Stimulated activated CD8-positive, alpha-beta memory T cell treated with anti-CD3 and anti-CD28 coated beads, Interleukin-4, amount 100 ng/mL, for 4 hours (primary cell): ENCODE measurements at places on chromosomes 5 and 9.

- DNase-seq: no peak
These were observed 122.5 kb downstream of the RFX3 start for GRCh38 chr9:3403315-3403714.

DNA sequence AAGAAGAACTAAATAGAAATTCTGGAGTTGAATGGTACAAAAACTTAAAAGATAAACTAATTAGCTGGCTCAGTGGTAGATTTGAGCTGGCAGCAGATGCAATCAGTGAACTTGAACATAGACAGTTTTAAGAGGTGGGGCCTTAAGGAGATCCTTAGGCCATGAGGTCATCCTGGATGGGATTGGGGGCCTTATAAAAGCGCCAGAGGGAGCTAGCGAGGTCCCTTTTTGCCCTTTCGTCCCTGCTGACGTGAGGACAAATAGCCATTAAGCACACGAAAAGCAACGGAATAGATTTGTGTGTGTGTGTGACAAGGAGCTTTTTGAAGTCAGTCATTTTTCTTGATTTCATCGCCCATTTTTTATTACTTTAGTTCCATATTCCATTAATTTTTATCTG lies 83.3 kb downstream of the ZNF354C start:
- no peak for DNase-seq

GRCh38 chr9:125700791-125701190 lies 6.2 kb downstream of the MAPKAP1 start:
- DNase-seq: no peak

DNA sequence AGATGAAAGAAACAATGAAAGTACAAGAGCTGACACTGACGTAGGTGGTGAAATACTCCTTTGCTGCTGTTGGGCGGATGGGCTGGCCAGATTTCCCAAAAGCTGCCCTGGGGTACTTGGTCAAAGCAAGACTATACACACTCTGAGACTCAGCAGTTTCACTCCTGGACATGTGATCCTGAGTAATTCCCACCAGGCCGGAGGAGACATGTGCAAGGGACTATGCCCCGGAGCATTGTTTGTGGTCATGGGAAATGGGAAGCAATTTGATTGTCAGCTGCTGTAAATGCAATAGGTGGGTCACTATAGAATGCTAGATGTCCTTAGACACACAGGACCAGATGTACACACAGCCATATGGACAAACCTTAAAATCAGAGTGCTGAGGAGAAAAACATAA lies 116.1 kb downstream of the DCP2 start:
- no peak for DNase-seq

DNA sequence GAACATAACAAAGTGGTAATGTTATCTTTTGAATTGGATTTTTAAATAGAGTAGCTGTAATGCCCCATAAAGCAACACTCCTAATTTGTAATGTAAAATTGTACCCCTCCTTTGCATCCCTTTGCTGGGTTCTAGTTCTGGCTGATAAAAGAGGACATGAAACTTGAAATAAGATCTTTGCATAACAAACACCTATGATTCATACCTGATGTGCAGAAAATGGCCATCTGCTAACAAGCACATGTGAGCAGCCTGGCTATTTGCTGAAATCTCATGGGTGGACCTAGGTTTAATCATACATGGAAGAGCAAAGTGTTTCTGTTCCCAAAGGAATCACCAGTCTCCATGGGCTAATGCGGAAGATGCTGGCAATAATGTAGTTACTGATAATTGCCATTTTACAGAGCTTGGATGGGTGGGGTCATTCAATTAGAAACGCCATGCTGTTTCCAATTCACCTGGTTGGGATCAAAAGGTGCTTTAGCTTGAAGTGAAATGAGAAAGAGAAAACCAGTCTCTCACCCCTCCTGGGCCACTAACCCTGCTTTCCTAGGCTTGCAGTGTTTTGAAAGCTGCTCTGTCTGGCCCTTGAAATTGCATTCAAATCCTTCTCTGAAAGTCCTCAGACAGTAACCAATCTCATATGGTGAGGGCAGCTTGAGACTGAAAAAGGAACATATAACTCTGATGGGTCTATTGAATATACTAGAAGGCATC lies 585.1 kb downstream of the TLE4 start:
- no peak for DNase-seq

GRCh38 chr5:137573376-137573775 lies 74.2 kb upstream of the SPOCK1 start:
- no peak for DNase-seq

DNA sequence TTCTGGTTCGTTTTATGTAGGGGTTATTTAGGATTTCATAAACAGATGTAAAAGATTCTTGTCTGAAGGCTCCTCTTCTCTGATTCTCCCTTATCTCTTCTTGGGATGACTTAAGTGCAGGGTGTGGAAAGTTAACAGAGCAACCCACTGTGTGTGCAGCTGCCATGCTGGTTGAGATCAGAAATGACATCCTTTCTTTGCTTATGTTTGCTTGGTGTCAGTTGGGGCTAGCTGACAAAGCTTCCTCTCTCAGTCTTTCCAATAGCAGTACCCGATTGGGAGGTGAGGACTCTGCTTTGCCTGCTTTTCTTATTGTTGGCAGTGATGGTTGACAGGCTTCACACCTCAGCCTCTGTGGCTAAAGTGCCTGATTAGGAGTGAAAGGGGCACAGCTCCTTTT lies 26.5 kb downstream of the OGN start:
- no peak for DNase-seq

GRCh38 chr5:93257616-93258015 lies 323.4 kb downstream of the NR2F1-AS1 start:
- no peak for DNase-seq

DNA sequence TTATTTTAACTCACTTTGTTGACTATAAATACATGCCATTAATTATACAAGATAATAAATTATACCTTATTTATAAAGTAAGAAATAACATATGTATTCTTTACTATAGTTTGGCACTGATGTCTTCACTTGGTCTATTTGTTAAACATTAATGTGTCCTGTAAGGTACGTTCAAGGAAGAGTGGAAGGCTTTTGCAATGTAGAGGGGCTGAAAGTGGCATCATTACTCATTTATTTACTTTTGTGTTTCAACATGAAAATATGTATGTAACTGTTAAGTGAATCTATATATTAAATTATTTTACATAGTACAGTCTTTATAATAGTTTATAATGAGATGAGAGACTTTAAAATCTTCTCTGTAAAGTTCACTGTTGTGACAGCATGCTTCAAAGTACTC lies 348.7 kb downstream of the CCDC171 start:
- DNase-seq: no peak

DNA sequence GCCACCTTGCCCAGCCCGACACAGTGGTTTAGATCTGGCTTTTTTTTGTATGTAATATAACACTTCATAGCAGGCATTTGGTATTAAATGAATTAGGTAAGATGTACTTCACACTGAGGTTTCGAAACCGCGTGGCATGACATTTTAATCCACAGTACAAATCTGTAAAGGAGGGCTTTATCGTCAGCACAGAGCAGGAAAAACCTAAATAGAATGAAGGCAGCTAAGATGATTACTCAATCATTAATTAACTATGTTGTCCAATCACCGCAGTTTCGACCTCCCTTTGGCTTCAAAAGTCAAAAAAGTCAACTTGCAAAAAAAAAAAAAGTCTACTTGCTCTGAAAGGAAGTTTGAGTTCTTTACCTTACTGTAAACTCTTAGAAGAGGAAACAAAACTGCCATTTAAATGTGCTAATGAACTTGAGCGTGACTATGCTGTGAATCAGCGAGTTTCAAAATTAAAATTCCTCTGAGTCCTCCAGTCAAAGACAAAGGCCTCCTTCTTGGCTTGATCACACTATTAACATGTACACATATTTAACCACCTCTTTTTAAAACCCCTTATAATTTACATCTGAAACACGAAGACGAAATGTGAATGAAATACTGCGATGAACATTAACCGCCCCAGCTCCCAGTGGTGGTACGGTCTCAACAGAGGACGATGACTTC lies 698 bp upstream of the SEC24A start:
- DNase-seq: no peak

- DNase-seq: no peak
These were observed 396.5 kb upstream of the RPS23 start for GRCh38 chr5:82674671-82675070.

DNA sequence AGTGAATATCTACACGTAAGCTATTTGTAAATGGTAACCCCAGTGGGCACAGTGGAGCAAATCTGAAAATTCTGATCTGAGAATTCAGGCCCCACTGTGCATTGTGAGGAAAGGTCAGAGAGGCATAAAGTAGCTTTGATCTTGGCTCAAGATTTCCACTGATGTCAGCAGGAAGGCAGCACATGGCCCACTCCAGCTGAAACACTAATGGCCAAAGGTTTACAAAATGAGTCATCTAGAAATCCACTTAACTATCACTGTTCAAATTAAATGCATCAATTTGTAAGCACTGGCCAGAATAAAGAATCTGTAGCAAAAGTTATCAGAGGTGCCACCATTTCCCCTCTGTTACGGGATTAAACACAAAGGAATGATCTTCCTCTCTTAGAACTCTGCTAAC lies 191.6 kb downstream of the C9orf152 start:
- no peak for DNase-seq

GRCh38 chr5:61621202-61621650 lies 289.2 kb downstream of the ZSWIM6 start:
- no peak for DNase-seq

GRCh38 chr9:91907484-91908292 lies 42.3 kb downstream of the ROR2 start:
- DNase-seq: no peak

- DNase-seq: no peak
These were observed 243.6 kb downstream of the PBX3 start for GRCh38 chr9:125990793-125991220.
